ENCODE measurements at places on chromosomes 2 and 18.

DNA sequence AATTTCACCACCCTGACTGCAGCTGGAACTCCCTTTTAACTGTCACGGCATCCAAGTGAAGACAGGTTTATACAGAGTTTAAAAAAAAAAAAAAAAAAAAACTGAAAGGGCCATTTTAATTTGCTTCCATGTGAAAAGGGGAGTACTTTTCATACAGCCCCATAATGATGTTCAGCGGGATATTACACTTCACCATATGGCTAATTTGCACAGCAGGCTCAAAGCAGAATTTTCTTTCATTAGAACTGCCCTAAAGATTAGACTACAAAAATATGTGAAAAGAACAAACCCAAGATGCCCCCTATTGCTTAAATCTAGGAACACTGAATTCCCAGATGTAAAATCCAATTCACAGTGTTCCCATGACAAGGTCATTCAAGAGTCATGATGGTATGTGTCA, 301.8 kb downstream of the EXOC6B start:
- DNase-seq = no peak

GRCh38 chr2:199220920-199221319, 236.8 kb downstream of the SATB2 start:
- DNase-seq = no peak

DNA sequence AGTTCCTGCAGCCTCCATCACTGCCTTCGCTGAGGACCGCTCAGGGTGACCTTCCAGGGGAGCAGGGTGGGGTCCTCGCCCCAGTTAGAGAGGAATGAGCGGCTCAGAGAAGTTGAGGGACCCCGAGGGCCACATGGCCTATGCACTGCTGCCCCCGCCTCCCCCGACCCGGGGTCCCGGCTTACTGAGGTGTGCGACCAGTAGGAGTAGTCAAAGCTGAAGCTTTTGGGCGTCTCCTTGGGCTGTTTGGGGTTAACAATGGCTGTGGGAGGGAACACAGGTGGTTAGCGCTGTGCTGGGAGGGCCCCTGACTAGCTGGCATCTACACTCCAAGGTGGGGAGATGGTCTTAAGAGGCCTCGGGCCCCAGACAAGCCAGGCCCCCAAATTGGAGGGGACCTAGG, 31.0 kb downstream of the KIF1A start:
- no peak for DNase-seq

GRCh38 chr18:26052505-26052904, 37.9 kb downstream of the SS18 start:
- no peak for DNase-seq

DNA sequence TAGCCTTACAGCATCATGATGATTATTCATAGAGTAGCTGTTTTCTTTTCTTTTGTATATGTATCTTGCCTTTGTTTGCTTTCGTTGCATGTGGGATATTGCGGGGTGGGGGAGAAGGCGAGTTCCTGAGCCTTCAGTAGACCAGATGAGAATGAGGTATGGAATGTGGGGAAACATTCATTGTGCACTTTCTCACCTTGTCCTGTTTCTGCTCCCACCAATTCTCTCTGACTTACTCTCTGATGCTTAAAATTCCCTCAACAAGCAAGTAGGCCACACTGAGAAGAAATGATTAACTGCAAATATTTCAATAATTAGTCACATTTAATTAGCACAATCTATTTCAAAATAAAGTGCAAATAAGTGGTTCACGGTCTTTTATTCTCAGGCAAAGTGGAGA, 31.0 kb downstream of the GKN2 start:
- no peak for DNase-seq
